Lung (tissue), 17 donors: ENCODE measurements at places on chromosomes 12 and 14.

DNA sequence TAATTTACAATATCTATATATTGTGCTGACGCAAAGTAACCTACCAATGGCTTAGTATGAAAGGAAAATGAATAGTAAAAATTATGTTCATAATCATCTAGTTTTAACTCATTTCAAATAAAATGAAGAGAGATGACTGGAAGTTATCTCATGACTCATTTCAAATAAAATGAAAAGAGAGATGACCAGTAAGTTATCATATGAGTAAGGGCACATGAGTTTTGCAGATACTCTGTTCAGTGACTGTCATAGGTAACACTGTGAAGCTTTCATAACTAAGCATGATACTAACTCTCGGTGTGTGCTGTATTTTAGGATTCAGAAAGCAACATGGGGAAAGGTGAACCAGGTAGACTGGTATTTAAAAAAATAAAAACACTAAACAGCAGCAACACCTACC, 364.5 kb upstream of the DIO2 start:
- DNase-seq: no peak

DNA sequence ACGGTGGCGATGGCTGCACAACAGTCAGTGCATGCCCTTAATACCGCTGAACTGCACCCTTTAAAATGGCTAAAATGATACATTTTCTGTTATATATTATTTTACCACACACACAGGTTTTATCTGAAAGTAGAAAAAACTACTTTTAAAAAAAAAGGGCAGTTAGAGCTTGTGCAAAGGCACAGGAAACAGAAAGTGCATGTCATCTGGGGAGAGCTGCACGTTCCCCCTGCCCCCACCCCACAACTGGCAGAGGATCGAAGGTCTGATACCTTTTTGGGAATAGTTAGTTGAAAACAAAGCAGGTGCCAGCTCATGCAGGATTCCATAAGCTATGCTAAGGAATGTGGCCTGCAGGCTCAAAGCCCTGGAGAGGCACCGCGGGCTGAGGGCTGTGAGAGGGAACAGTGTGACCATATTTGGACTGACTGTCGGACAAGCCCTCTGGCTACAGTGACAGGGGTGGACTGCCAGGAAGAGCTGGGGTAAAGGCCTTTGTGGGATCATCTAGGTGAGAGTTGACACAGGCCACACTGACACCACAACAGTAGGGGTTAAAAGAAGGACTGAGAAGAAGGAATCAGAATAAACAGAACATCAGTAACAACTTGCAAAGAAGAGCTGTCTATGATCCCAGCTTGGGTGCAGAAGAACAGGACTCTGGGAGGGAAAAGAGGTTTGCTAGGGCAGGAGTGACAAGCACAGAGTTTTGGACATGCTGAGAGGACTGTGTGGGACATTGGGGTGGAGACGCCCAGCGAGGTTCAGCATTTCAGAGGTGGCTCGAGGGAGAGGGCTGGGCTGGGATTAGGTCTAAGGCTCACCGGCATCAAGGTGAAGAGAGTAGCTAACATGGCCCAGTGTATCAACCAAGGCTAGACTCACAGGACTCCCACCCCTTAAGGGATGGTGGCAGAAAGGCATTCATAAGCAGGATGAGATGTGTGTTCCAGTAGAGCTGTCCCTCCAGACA, 54.6 kb downstream of the ACTN1 start:
- no peak for DNase-seq

DNA sequence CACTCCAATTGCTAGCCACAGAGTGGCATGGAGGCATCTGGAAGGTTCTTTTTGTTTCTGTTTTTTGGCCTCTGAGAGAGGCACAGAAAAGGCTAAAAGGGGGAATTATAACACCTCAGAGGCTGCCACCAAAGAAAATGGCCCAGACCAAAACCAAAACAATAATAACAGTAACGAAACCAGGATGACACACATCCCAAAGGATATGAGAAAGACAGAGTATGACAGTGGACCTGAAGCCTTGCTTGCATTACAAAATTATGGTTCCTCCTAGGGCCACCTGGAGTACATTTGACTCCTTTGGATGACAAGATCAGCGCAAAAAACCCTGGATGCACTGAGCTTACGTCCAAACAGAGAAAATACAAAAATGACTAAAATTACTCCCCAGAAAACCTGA, 152.7 kb downstream of the AEBP2 start:
- no peak for DNase-seq

GRCh38 chr12:32454075-32454474, 54.7 kb downstream of the FGD4 start:
- no peak for DNase-seq

- no peak for DNase-seq
Measured at GRCh38 chr12:49588721-49589516, 16.5 kb downstream of the FAM186B start.

DNA sequence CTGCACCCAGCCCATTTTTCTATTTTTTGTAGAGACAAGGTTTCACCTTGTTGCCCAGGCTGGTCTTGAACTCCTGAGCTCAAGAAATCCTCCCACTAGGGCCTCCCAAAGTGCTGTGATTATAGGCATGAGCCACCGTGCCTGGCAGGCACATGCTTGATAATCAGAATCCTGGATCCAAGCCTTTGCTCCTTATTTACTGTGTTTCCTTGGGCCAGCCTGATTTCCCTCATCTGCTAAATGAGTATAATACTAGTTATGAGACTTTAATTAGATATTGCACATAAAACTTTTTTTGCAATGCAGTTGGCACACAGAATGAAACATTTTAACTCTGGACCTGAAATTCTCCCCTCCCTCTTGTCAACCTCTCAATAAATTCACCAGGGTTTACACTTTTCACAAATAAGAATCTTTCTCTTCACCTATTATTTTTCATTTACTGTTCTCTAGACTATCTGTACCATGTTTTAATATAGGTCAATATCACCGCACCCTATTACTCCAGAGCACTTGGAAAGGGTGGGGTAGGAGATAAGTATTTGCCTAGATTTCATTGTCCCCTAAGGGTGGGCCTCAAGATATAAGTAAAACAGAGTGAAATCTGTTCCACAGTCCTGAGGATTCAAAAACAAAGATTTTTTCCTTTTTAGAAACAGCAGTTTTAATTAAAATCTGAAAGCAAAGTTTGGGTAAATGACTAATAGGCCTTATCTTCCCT, 69.2 kb upstream of the NR2C1 start:
- peak; percentile 39 for DNase-seq

DNA sequence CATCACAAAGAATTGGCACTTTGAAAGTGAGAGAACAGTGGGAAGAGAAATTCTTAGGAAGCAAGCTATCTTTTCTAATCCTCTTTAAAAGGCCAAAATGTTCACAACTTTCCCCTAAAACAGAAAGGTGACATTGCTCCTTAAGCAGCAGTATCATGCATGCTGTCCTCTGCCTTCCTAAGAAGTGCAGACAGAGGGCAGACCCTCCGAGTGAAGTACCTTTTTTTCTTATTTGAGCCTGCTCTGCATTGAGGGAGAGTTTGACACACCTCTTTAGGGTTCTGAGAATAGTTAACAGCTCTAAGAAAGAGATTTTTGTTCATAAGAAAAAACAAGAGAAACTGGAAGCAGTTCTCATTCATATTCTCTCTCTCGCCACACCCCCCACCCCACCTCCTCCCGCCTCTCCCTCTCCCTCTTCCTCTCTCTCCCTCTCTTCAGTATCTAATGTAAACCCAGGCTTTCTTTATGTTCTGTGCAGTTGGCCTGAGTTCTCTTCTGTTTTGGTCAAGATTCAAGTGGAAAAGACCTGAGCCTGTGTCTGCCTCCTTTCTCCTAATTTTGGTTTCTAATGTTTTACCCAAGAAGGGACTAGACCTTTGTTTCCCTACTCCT, 709.1 kb downstream of the DIO2 start:
- peak; percentile 11 for DNase-seq

- no peak for DNase-seq
Measured at GRCh38 chr12:61367281-61367785, 892.9 kb upstream of the USP15 start.

GRCh38 chr14:34198096-34198495, 247.2 kb upstream of the EGLN3 start:
- DNase-seq: no peak

DNA sequence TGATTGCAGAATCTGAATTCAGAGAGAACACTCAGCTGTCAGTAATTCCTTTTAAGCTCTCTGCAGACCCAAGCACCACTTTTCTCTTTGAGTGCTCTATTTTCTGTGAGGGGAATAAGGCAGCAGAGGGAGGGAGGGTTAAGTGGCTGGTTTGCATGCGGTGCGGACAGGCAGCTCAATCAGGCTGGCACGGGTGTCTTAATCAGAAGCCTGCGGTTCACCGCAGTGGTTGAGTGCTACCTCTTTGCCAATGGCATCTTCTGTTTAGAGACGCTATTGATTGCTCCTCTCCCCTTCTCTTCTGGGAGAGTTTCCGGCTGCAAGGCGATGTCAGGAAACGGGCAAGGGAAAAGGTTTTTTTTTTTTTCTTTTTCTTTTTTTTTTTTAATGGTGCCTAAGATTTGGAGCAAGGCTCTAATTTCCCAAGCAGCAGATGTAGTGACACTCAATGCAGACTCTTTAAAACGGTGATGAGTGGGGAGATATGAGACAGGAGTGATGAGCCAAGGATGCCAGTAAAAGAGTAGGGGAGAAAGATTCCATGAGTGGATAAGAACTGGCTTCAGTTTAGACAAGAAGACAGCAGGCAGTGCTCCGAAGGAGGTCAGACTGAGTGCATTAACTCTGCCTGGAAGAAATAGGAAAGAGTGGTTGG, 533.7 kb upstream of the SEL1L start:
- no peak for DNase-seq

DNA sequence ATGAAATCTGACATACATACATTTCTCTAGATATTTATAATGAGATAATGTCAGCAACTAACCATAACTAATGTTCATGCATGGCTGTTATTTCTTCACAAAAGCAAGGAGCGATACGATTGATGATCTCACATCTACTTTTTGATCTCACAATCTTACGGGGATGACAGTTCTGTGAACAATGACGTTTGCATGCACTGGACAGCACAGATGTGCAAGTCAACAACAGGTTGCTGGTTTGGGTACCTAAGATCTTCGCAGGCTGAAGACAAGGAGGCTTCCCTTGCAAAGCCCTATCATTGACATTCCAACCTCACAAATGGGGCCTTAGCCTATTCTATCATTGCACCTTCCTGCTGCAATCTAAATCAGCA, 53.6 kb downstream of the C12orf42 start:
- no peak for DNase-seq

DNA sequence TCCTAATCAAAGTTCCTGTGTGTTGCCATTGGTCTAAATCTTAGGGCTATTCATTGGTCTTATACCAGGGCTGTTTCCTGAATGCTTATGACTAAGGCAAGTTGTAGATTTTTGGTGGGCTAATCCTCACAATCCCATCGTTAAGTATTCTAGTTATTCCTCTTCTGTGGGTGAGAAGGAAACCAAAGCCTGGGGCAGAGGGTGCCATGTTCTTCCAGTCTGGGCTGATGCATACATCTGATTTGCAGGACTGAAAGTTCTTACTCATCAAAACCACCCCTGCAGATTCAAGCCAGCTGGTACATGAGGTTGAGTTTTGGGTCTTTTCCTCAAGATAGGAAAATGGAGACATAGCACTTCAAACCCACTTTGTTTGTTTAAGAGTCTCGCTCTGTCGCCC, 25.7 kb downstream of the PPP1CC start:
- no peak for DNase-seq
